ENCODE measurements at places on chromosomes 5 and 9.

DNA sequence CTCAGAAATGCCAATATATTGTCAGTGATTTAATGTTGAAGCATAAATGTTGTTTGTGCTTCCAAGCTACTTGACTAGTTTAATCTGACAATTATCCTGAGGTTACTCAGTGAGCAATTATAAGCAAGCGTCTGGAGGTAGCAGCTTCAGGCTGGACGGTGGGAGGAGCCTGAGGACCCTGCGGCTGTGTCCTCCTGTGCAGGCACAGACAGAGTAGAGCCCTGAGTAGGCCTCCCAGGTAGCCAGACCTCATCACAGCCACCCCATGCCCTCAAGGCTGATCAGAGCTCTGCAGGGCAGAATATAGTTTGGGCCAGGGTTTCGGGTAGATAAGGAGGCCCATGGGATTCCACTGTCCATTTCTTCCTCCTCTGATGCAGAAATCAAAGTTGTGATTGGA, 153.6 kb downstream of the DRD1 start:
- no peak for DNase-seq

GRCh38 chr5:58016358-58016757, 443.5 kb downstream of the PLK2 start:
- no peak for DNase-seq

GRCh38 chr9:100700689-100701318, 122.9 kb downstream of the CAVIN4 start:
- DNase-seq, result no peak

- DNase-seq, result no peak
These were observed 135.4 kb downstream of the WDR41 start for GRCh38 chr5:77356740-77357139.

DNA sequence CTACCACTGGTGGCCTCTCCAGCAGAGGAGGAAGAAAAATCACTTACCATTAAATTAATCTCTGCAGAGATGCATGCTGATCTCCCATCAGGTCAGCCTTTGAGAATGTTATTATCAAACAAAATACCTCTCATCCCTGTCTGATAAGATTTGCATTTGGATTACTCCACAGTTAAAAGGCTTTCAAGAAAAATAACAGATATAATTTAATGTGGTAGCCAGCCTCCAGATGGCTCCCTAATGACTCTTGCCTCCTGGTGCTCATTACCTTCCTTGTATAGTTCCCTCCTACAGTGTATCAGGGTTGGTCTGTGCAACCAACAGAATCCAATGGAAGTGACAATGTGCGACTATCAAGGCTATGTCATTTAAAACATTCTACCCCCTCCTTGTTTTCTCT, 63.6 kb upstream of the TNPO1 start:
- DNase-seq, result no peak

DNA sequence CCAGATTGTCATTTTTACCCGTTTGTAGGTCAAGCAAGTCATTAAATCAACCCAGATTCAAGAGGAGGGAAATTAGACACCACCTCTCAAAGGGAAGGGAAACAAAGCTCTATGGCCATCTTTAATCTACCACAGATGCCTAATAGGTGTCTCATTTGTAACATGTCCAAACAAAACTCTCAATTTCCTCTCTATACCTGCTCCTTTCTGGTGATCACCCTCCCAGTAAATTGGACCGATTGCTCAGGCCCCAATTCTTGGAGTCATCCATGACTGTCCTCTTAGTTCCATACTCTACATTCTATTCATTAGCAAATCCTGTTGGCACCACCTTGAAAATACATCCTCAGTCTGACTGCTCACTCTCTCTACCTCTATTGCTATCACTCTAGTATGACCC, 22.1 kb upstream of the UGCG start:
- DNase-seq, result no peak

DNA sequence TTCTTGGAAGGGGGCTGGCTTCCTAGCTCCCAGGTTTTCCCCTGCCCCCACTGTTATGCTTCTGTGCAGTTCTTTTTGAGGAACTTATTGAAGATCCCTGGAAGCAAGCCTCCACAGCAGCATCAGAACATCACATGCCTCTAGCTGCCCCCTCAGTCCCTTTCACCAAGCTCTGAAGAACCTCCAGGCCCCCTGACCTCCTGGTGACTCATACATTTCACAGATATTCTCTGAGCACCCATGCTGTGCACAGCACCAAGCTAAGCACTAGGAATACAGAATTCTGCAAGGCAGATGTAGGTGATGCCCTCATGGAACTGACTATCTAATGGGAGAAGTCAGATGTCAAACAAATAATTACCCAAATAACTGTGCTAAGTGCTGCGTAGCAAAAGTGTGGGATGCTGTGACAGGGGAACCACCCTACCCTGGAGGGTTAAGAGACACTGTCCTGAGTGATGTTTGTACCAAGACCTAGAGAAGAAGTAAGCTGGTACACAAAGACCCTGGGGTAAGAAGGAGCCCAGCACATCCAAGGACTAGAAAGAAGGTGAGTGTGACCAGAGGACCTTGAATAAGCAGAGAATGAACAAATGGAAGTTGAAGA, 213.7 kb upstream of the NR4A3 start:
- DNase-seq, result no peak

GRCh38 chr5:112106878-112107277, 312.2 kb downstream of the EPB41L4A start:
- no peak for DNase-seq

DNA sequence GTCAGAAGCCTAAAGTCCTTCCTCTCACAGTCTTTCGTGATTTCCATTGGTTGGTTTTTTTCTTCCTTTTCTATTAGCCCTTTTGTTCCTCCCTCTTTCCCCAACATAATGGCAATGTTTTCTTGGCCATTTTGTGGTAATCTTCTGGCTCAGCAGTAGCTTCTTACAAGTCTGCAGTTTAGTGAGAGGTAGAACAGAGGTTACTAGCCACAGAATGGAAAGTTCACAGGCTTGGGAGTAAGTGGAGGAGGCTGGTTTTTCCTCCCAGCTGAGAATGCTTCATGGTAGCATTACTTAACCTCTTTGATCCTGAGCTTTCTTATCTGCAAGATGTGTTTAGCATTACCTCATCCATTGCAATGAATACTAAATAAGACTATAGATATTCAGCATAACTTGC, 346.9 kb downstream of the NFIB start:
- no peak for DNase-seq

DNA sequence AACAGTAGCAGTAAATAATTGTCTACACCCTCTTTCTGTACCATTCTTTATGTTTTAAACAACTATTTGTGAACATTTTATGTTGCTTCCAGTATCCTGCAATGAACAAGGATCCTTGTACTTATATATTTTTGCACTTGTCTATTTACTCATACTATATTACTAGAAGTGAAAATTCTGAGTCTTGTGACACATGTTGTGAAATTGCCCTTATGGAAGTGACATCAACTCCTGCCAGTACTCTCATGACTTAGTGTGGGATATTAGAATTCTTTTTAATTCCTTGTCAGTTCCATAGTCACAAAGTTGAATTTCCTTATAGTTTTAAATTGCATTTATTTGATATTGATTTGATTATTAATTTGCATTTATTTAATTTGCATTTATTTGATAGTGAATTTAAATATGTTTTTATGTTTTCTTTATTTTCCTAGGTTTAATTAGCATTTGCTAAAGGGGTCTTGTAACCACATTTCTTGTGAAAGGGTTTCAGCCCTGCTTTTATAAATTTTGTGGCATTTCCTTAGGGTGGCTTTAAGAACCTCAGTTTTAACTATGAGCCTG, 27.7 kb downstream of the PARP8 start:
- no peak for DNase-seq

DNA sequence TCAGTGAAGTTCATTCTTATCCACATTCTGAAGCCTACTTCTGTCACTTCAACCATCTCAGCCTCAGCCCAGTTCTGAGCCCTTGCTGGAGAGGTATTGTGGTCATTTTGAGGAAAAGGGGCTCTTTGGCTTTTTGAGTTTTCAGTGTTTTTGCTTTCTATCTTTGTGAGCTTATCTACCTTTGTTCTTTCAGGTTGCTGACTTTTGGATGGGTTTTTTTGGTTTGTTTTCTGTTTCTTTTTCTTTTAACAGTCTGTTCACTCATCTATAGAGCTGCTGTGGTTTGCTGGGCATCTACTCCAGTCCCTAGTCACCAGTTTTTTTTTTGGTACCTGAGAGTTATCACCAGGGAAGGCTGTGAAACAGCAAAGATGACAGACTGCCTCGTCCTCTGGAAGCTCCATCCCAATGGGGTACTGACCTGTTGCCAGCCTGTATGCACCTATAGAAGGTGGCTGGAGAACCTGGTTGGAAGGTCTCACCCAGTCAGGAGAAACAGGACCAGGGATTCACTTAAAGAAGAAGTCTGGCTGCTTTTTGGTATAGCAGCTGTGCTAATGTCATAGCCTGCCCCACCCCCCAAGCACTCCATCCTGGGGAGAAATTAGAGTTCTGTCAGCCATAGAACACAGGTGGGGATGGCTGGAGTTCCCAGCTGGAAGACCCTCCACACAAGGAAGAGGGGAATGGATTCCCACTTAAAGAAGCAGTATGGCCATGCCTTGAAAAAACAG, 138.6 kb upstream of the TSLP start:
- DNase-seq, result no peak

- no peak for DNase-seq
These were observed 176.1 kb upstream of the CDH12 start for GRCh38 chr5:23029290-23029689.

- DNase-seq, result no peak
These were observed 68.5 kb downstream of the TENT4A start for GRCh38 chr5:6781716-6782115.

DNA sequence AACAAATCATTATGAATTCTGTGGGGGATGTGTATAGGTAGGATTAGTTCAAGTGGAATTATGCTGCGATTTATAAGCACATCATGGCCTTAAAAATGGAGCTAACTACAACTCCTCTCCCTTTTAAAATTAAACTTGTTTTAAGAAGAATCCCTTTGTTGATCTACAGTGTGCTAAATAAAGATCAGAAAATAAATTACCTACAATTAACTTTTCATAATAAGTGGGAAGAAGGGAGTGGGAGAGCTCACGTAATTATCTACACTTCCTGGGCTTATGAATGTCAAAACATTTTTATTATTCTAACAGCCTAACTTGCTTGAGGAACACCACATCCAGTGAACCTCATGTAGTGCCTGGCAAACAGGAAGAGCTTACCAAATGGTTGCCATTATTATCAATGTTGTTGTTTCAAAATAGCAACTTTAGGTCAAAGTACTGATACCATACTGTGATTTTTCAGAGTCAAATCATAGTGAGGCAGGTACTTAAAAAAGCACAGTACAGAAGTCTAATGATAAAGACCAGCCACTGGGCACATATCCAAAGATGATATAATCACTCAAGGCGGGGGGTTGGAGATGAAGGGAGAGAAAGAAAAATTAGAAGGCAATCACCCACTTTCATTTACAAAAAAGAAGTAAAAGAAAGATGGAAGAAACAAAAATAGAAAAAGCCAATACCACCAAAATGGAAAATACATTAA, 174.0 kb downstream of the RAPGEF6 start:
- DNase-seq, result no peak

- DNase-seq, result peak; percentile 36
These were observed 44.8 kb upstream of the EGFL7 start for GRCh38 chr9:136617746-136618579.

- no peak for DNase-seq
These were observed 34.9 kb upstream of the STOM start for GRCh38 chr9:121404906-121405305.

- DNase-seq, result no peak
These were observed 18.1 kb downstream of the C1QTNF2 start for GRCh38 chr5:160352308-160352707.

GRCh38 chr9:14824481-14824880, 85.7 kb downstream of the FREM1 start:
- DNase-seq, result no peak

DNA sequence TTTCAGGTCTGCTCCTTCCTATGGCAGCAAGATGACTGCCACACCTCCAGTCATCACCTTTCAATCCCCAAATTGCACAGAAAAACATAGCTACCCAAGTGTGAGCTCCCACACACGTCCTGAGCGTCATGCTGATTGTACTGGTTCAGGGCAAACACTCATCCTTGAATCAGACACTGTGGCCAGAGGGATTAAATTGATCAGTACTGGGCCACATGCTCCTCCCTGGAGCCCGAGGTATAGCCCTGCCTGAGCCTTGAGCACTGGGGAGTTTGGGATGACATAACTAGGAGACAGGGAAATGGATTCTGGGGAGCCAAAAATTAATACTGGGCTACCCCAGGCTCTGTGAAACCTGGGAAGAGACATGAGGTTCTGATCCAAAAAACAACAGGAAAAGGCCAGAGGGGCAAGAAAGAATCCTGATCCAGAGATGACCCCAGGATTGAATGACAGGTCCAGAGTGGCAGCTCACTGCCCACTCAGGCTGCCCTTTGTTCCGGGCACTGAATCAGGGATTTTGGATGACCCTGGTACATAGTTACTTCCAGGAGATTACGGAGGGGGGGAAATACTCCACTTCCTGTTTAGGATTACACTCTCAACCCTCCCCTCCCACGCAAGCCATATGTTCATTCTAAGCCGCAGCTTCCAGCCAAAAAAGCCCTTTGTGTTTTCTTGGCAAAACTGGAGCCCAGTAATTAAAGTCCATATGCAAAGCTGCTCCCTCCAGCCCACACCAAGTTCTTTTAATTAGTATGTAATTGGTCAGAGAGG, 141.6 kb upstream of the SPRY4 start:
- DNase-seq, result no peak

Measured in 8988T (cell line).